ENCODE measurements at places on chromosomes 12 and 14. TPM values are rescaled to one million over a fixed set of nuclear protein-coding genes. Genes with fewer than 3 reads are reported as not detected.

DNA sequence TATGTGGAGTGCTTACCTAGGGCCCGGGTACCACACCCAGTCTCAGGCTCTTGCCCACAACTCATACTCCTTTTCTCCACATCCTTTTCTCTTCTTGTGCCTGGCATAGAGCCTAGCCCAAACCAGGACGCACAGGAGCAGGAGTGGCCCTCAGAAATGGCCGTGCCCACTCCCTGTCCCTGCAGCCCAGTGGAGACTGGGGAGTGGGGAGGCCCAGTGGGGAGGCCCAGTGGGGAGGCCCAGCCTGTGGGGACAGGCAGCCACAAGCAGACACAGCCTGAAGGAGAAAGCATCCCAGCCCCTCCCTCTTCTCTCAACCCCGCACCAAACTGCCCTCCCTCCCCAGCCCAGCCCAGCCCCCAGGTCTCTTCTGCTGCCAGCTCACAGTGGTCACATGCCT lies 196.8 kb downstream of the KIF26A start:
- DNase-seq, result no peak

DNA sequence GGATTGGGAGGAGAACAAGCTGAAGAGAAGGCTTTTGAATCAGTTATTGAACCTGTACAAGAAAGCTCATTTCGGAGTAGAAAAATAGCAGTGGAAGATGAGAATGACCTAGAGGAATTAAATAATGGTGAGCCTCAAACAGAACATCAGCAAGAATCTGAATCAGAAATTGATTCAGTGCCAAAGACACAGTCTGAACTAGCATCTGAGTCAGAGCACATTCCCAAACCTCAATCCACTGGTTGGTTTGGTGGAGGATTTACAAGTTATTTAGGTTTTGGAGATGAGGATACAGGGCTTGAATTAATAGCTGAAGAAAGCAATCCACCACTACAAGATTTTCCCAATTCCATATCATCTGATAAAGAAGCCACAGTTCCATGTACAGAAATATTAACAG lies 13.5 kb downstream of the MIA2 start:
- no peak for DNase-seq

DNA sequence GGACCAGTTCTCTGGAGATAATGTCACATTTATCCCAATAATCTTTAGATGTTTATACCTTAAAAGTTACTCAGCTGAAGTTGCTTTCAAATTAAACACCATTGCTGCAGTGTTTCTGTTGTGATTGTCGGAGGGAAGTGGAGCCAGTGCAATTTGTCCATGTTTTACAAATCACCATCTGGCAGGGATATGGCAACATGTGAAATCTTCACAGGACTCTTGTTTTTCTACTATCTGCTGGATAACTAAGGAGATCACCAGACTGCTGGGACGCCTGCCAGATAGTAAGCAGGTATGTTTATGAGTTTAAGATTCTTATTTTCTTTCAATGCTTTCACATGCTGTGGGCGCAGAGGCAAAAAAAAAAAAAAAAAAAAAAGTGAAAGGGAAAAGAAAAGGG lies 100.3 kb upstream of the SOX5 start:
- no peak for DNase-seq

- DNase-seq, result no peak
Observed at GRCh38 chr14:54257424-54257823, 139.4 kb upstream of the CDKN3 start.

DNA sequence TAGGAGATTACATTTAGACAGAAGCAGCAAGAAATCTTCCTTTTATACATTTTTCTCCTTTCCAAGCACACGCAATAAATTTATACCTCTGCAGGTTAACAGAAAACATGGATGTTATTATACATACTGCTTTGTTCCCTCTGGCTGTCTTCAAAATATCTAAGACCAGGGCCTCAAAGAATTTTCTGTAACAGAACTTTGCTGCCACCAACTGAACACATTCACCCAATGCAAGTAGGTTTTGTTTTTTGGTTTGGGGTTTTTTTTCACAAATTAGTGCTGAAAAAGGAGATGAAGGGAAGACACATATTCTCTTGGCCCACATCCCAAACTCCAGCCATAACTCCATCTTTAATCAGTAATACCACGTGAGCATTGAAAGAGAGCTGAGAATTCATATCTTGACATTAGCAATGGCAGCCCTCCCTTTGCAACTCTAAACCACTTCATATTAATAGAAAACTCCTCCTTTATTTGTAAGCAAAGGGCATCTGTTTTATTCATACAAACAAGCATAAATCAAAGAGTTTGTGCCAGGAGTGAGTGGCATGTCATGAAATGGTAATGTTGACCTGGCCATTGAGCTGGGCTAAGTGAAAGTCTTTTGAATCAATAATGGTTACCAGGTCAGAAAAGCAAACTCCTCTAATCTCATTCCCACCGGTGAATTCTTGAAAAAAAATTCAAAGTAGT lies 150.8 kb upstream of the FSCB start:
- DNase-seq, result no peak

DNA sequence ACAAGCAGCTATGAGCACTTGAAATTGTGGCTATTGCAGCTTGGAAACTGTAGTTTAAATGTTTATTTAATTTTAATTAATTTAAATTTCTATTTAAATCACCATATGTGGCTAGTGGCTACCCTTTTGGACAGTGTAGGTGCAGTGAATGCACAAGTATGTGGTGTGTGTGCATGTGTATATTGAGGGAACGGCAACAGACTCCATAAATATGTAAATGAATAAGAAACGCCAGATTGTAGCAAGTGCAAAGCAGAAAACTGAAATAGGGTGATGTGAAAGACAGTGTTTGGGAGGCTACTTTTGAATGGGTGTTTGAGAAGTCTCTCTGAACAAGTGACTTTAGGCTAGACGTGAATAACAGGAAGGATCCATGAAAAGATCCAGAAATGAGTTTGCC lies 32.7 kb upstream of the CCDC196 start:
- no peak for DNase-seq

Gene FLVCR2
- total RNA-seq, result 7.6 TPM

Gene IQSEC3
- 0.29 TPM for total RNA-seq

Gene NFE2
- total RNA-seq, result not detected

Measured in activated CD4-positive, alpha-beta memory T cell treated with anti-CD3 and anti-CD28 coated beads for 36 hours (primary cell).